D721Med (cell line): ENCODE measurements at places on chromosomes 2 and 18.

DNA sequence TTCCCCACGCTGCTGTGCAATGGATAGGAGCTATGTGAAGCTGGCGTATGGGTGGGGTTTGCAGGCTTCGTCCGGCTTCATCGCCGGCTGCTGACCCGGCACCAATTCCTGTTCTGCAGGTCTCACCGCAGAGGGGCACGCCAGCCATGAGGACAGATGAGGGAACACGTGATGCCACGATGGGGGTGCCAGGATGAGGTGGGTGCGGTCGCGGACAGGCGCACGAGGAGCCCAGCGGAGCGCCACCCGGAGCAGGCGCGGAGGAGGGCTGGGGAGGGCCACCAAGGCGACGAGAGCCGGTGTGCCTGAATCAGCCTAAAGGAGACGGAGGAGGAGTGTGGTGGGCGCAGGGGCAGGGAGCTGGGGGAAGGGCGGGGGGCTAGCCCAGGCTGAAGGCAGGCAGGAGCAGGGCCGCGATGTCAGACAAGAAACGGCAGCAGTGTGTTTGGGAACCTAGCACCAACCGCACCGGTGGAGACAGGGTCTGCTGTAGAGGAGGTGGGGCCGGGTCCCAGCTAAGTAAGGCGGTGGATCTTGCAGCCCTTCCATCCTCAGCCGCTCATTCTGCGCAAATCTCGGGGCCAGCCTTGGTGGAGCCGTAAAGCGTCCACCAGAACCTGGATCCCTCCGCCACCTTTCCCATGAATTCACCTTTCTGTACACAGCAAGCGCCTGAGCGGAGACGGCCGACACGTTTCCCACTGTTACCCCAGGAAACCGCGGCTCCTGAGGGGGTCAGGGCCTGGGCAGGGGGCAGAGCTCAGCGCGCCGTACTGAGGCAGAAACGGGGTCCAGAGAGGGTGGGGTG, 17.0 kb upstream of the CD8A start:
- DNase-seq = peak; percentile 63

GRCh38 chr18:28584731-28585130, 407.8 kb upstream of the CDH2 start:
- no peak for DNase-seq

DNA sequence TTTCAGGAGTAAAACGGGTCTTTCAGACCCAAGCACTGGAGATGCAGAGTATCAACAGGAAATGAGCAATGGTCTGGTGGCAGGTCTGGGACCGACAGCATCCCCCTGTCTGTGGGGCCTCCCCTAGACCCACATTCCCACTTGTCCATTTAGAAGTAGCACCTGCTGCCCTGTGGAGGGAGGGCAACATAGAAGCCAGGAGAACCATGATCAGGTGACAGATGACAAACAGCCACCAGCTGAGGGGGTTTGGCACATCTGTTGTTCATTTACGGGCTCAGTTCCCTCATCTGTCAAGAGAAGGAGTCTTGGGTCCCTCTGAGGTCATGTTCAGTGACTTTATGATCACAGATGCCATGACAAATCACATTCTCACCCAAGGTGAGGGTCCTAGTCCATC, 77.9 kb upstream of the SLC66A3 start:
- DNase-seq = no peak

DNA sequence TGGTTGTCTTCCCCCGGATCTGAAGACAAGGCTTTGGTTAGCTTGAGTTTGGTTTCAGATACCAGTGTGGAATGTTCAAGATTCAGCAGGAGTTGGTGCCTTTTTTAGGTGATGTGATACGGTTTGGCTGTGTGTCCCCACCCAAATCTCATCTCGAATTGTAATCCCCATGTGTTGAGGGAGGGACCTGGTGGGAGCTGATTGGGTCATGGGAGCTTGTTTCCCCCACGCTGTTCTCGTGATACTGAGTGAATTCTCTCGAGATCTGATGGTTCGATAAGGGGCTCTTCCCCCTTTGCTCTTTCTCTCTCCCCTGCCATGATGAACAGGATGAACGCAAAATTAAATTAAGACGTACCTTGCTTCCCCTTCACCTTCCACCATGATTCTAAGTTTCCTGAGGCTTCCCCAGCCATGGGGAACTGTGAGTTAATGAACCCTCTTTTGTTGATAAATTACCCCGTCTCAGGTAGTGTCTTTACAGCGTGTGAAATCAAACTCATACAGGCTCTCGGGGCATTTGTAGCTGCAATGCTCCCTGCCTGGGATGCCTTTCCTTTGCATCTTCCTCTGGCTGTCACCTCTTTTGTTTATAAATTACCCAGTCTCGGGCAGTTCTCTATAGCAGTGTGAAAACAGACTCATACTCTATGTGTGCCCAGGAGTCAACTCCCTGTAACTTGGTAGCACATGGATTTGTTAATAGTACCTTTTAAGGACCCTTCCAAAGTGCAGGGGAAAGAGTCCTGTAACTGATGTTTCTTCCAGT, 21.3 kb downstream of the PDCD1 start:
- DNase-seq = no peak

DNA sequence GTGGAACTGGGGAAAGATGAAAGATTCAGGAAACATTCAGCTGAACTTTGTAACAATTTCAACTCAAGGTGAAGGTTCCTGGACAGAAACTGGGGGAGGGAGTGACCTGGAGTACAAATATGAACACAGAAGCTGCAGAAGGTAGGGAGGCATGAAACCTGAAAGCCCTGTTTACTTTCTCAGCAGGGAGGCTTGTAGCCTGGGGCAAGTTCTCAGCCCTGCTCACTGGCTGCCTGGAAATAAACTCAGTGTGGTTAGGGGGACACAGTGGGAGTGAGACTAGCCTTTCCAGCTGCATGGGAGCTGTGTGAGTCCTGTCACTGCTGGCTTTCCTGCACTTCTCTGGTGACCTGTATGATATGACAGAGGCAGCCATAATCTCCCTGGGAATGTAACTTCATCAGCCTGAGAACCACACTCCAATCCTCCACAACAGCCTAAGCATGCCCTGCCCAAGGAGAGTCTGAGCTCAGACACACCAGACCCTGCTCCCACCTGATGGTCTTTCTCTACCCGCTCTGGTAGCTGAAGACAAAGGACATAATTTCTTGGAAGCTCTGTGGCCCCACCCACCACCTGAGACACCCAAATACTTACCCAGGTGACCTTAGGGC, 77.0 kb downstream of the ZSWIM2 start:
- no peak for DNase-seq

GRCh38 chr2:96109931-96110511, 6.3 kb downstream of the ADRA2B start:
- DNase-seq = no peak

- no peak for DNase-seq
These were observed 387.6 kb downstream of the NBAS start for GRCh38 chr2:15173501-15173900.

DNA sequence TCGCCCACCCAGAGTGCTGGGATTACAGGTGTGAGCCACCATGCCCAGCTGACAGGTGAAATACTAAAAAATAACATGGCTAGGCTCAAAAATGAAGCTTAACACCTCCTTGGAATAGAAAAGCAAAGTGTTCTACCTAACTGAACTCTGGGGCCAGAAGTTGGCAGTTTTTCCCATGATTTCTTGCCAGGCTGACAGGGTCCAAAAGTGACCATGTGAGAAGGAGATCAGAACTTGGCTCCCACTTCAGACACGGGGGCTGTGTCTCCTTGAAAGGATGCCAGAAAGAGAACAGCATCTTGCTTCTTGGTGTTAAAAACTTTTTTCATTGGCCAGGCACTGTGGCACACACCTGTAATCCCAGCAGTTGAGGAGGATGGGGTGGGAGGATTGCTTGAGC, 47.0 kb downstream of the BMPR2 start:
- DNase-seq = no peak

DNA sequence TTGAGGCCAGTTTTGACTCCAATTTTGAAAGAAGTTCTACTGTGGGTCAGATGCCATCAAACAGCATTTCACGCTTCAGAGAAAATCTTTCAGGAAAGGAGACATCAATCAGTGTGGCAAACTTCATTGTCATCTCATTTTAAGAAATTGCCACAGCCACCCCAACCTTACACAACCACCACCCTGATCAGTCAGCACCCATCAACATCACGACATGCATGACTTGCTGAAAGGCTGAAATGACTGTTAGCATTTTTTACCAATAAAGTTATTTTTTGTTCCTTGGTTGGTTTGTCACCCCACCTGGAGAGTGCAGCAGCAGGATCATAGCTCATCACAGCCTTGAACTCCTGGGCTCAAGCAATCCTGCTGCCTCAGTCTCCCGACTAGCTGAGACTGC, 10.4 kb downstream of the DNAJC10 start:
- no peak for DNase-seq

GRCh38 chr2:32735348-32735747, 107.5 kb downstream of the TTC27 start:
- no peak for DNase-seq

DNA sequence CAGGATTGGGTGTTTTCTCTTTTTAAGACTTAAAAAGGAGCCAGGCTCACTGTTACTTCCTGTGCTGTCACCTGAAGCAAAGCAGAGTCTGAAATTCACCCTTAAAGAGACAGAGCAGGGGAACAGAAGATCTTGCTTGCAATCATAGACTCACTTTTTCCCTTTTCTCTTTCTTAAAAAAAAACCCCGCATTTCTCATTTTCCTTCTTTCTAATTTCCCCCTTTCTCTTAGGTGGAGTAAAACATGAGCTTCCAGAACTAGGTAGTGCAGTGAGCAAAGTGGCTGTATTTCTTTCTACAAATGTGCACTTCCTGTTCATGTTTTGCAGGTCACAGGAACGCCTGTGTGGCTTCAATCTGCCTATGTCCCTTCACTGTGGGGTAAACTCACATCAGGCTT, 381.2 kb downstream of the LPIN1 start:
- no peak for DNase-seq

DNA sequence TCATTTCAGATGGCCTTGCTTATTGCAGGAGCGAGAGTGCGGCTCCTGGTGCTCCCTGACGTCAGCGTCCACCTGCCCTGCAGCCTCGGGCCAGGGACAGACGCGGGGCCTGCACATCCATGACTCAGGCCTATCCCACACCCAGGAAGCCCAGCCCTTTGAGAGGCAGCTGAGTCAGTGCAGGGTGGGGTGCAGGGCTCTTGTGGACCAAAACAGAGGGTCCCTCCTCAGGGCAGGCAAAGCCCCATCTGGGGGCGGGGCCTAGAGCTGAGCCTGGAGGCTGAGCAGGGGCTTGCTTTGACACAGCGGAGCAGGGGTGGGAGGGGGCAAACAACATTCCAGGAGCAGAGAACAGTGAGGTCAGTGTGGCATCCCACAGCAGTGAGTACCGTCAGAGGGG, 7.7 kb upstream of the ARHGEF4 start:
- DNase-seq = no peak

DNA sequence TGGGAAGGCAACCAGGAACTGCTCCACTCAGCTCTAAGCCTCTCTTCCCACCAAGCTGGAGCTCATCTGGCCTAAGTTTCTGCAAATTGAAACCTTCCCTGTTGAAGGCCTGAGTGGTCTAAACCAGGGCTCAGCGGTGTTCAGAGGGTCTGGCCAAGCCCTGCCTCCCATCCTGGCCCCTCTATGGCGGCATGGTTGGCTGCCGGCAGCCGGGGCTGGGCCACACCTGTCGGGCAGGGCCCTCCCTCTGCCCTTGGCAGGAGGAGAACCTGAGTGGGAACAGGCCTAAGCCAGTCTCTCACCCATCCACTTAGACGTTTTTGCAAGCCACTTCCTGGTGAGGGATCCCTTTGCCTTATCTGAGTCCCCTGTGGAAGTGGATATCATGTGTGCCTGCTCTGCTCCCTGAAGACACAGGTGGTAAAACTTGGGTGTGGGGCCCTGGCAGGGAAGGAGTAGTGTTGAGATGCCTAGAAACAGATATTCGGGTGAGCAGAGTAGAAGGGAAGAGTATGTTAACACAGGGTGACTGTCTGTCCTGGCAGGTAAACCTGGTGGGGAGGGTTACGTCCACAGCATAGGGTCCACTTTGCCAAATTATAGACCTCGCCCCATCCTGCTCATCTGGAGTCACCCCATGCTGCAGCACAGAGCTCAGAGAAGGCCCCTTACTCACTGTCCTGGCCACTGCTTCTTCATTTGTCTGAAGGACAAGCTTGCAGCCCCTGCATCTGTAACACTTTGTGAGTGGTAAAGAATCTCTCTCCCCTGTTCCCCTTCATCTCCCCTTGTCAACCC, 63.0 kb upstream of the SIX2 start:
- DNase-seq = no peak

- no peak for DNase-seq
These were observed 84.8 kb upstream of the DNAJC10 start for GRCh38 chr2:182631299-182631698.

DNA sequence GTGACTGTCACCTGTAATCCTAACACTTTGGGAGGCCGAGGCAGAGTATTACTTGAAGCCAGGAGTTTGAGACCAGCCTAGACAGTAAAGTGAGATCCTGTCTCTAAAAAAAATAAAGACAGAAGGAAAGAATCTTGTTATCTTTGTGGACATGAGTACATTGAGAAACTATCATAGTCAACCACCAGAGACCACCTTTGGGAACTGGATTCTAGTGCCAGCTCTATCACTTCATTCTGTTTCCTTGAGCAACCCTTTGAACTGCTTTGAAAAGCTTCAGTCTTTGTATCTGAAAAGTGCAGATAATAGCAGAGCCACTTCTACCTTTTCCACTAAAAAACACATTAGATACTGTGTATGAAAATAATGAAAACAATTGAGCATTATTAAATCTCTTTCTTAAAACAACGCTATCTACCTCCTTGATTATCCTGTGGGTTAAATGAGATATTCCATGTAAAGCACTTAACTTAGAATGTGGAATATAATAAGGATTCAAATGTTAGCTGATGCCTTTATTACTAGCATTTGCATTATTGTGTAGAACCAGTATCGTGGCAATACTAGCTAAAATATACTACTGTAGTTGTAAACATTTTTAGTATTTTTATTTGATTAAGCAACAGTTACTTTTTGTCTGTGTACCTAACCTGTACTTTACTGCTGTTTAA, 8.8 kb downstream of the GORASP2 start:
- no peak for DNase-seq

GRCh38 chr2:55418072-55418471, 1.6 kb downstream of the CCDC88A start:
- DNase-seq = no peak

DNA sequence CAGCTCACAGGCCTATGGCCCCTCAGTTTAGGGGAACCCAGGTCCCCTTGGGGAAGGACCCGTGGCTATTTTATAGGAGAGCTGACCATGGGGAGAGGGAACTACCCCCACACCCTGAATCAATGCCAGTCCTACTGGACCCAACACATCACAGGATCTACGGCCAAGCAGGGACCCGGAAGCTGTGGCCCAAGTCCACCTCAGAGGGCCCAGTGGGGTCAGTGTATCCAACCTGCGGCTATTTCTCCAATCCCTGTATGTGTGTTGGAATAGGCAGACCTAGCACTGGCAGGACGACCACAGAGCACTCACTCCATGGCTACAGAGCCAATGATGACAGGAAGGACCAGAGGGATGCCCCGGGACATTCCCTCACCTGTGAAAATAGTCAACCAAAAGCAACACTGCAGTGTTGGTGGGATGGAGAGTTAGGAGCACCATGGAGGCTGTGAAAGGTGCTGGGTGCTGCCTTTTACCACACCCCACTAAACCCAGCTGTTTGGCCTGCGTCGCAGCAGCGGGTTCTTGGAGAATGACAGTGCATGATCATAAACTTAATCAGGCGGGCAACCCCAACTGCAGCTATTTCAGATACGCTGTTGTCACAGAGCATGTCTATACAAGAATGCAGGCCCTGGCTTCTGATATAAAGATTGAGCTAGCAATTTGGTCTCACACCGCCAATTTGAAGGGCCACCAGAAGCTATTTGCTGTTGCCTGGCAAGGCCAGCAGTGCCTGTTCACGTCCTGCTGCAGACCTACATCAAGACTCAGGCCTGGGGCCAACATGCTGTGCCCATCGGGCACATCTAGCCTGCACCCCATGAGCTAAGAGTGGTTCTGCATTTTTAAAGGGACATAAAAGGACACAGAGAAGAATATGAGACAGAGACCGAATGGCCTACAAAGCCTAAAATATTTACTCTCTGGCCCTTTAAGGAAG, 110.4 kb downstream of the EIPR1 start:
- DNase-seq = no peak
